ENCODE measurements at places on chromosomes 1 and 21.

- DNase-seq = no peak
Measured at GRCh38 chr1:207838156-207839082, 72.5 kb downstream of the CD34 start.

GRCh38 chr1:28954126-28954726, 39.9 kb downstream of the EPB41 start:
- no peak for DNase-seq

- no peak for DNase-seq
Measured at GRCh38 chr1:233777566-233777965, 126.9 kb upstream of the SLC35F3 start.

DNA sequence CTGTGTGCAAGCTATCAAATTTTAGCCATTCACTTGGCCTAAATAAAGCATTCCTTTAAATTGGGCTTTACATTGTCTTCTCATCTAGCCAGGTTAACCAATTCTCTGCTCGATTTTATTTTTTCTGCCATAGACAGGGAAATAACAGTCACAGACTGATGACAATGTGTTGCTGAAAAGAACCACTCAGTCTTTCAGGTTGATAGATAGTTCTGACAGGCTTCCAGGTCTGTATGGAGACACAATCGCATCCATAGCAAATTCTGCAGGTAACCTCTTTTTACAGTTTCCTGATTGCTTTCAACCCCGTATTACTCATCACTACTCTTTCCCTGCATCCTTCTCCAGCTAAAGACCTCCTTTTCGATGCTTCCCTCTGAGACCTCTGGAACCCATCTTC, 198.0 kb downstream of the KCNH1 start:
- DNase-seq = no peak

DNA sequence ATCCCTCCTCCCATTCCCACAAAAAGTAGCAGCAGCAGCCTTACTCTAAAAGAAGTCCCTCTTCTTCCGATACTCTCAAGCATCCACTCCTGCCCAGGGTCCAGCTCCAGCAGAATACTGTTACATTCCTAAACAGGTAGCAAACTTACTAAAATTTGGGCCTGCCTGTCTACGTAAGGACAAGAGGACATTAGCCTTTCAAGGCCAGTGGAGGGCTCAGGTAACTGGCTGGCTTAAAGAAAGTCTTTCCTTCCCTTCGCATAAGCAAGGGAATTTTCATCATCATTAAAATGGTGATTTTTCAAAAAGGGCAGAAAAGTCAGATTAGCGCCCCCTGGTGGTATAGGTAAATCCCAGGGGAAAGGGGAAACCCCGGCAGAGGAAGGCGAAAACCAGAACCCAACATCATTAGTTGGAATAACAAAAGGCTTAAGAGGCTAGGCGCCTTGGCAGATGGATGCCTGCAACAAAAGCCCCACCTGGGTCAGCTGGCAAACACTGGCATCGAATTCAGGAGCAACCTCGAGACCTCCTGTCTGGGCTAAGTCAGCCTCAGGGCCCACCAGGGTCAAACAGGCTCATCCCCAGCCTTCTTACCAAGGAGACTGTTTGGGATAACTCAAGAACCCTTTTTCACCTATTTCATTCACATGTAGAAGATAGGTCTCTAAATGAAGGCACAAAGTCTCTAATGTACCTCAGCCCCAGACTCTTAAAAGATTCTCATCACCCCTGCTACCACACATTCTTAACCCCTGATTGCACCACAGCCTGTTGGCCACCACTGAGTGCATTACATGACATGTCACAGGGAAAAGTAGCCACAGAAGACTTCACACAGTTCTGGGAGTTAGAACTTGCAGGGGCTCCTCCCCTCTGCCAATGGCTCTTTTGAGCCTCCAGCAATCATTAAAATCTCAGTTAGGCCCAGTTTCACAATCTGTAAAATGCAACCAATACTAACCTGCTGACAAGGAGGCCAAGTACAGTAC, 36.7 kb downstream of the ERI3 start:
- DNase-seq = peak; percentile 63

DNA sequence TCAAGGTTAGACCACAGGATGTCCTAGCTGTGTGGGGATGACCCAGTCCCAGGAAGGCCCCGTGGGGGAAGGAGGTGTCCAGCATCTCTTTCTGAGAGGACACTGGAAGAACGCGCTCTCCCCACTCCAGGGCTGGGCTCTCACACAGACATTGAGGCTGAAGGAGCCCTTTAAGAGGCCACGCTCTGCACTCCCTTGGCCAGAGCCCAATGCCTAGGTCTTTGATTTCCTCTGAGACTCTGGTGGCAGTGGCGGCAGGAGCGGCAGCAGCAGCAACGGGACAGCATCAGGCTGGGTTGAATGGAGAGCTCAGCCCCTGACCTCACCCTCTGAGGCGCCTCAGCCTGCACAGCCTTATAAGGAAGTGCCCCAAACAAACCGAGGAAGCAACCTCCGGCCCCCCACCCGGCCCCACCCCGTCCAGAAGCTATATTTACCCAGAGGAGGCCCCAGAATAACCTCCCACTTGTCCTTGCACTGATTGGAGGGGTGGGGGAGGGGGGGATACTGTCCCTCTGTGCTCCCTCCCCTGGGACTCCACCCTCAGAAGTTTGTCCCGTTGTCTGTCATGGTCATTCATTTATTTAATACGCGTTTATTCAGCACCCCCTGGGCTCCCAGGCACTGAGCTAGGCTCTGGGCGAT, 12.3 kb downstream of the NES start:
- DNase-seq = no peak

- DNase-seq = no peak
Measured at GRCh38 chr1:189616893-189617292, 860.8 kb downstream of the BRINP3 start.

DNA sequence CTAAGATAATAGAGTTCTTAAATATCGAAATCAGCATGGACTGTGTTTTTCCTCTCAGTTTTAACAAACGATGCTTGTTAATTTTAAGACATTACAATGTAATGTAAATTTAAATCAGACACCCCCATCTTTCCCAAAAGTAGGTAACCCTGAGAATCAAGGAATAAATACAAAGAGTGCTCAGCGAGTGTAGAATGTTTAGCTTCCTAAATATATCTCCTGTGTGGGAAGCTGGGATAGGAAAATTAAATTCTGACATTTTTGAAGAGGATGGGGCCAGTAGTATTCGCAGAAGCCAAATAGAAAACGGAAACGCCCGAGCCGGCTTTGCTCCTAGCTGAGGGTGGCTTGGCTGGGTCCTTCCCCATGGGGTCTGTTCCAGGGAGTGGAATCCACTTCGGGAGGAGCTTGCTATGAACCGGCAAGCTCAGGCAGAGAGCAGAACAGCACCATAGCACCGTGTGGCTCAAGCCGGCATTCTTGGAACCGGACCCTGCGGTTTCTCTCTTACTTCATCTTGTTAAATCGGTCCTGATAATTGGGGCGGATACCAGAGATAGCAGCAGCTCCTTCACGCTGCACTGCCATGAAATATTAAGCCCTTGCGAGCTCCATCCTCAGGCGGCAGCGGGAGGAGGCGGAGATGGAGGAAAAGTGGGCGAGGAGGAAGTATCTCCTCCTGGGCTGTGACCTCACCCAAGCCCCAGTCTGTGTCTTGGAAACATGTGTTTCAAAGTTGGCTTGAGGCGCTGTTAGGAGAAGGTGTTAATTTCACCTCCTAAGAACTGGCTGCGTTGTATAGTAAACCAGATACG, 24.9 kb downstream of the MAP3K7CL start:
- no peak for DNase-seq

DNA sequence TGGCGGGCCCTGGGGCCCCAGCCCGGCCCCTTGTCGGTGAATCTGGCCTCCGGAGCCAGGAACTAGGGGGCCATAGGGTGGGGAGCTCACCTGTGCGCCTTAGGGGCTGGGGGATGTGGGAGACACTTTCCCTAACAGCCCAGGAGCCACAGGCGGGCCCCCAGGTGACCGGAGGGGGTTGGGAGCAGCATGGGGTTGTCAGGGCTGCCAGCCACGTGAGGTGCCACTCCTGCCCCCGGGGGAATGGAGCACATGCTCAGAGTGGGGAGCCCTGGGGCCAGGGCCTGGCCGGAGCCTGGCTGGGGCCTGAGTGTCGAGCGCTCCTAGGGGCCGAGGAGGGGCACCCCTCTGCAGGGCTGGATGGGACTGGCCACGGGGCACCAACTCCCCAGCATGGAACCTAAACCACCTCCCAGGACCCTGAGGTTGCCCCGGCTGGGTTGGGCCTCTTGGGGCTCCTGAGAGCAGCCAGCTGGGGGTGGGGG, 19.9 kb downstream of the PRXL2B start:
- DNase-seq = no peak

DNA sequence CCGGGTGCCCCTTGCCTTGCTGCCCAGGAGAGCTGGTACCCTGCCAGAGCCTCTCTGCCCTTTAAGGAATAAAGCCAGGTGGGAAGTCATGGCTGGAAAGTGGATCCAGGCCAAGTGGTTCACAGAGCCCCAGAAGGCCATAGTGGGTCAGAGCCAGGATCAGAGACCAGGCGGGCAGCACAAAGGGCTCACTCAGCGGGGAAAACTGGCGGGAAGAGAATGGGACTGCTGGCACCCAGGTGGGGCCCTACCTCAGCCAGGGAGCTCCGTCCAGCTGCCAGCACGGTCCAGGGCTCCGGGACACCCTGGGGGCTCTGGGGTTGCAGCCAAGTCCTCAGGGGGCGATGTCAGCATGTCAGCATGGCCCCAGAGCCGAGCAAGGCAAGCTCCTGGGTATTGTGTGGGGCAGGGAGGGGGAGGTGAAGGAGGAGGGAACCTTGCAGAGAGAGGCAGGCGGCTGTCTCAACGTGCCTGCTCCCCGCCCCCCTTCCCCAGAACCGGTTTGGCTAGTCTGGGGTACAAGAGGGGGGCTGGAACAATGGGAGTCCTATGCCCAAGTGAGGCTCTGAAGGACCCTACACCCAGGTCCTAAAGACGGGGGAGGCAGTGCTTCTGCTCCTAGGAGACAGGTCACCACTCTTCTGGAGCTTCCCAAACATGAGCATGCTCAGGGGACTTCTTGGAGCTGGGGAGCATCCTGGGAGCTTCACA, at the start of gene ARHGEF19:
Gene ARHGEF19, minus strand, starts transcription at position 402 of the 711 bp plus-strand sequence. CDS start 3,598 bp downstream, outside the sequence.
- no peak for DNase-seq

- DNase-seq = no peak
Measured at GRCh38 chr1:229203991-229204632, 66.8 kb upstream of the RAB4A start.
